ENCODE measurements at places on chromosomes 12 and 14.

DNA sequence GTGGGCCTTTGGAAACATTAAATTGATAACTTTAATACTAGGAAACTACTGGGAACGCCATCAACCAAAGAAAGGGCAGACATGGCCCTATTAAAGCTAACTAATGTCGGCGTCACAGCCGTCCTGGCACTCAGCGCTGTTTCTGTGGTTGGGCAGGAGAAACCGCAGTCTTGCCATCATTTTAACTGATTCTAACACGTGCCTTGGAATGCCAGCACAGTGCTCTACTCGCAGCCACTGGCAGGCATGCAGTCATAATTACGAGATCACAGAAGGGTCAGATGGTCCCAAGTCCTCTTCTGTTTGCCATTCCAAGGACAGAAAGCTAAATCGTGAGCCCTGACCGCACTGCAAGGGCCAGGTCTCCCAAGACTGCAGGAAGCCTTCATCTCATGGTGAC, 75.2 kb downstream of the RIMBP2 start:
- H3K36me3 ChIP-seq = no peaks in the 10 kb centered on the region
- H3K27ac ChIP-seq = no peak overlapping the region
- no peaks in the 10 kb centered on the region for H3K4me1 ChIP-seq
- no peak for DNase-seq

DNA sequence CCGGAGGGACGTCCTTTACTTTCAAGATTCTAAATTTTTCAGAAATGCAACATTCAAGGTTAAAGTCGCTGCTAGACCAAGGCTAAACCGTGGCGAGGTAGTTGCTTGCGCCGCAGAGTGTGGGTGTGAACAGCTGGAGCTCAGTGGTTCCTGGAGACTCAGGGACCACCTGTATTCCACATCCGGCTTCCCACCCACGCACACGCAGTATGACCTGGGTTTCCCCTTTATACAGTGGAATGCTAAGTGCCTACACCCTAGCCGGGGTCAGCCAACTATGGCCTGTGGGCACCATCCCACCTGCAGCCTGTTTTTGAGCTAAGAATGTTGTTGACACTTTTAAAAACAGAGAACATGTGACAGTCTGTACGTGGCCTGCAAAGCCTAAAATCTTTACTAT, 42.9 kb upstream of the TESC start:
- H3K4me3 ChIP-seq = no peak overlapping the region
- no peak for DNase-seq
- peaks cover 23% of the 10 kb centered on the region for H3K36me3 ChIP-seq
- no peak overlapping the region for H3K27ac ChIP-seq

DNA sequence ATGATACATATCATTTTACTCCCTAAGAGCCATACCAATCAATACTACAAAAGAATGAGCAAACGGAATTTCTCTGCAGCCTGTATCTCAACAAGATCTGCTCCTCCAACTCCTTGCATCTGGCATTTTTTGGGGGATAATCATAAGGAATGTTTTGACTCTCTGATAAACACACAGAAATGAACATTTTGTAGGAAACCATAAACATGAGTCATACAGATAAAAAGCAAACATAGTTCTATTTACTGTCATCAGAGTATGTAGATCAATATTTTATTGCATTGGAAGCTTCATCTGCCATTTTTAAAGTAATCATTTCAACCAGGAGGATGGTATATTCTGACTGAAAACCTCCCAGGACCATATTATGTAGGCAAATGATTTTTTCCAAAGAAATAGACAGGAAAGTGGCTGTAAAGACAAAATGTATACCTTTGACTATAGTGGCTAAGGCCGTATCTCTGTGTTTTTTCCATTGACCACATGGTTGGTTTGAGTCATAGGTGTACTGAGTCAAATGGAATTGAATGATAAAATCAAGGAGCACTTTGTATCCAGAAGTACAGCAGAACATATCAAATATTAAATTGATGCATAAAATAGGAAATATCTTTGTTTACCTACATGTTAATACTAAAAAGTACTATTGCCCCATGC, 32.4 kb upstream of the CD69 start:
- DNase-seq = no peak
- no peaks in the 10 kb centered on the region for H3K36me3 ChIP-seq
- no peak overlapping the region for H3K27ac ChIP-seq
- no peaks in the 10 kb centered on the region for H3K27me3 ChIP-seq

DNA sequence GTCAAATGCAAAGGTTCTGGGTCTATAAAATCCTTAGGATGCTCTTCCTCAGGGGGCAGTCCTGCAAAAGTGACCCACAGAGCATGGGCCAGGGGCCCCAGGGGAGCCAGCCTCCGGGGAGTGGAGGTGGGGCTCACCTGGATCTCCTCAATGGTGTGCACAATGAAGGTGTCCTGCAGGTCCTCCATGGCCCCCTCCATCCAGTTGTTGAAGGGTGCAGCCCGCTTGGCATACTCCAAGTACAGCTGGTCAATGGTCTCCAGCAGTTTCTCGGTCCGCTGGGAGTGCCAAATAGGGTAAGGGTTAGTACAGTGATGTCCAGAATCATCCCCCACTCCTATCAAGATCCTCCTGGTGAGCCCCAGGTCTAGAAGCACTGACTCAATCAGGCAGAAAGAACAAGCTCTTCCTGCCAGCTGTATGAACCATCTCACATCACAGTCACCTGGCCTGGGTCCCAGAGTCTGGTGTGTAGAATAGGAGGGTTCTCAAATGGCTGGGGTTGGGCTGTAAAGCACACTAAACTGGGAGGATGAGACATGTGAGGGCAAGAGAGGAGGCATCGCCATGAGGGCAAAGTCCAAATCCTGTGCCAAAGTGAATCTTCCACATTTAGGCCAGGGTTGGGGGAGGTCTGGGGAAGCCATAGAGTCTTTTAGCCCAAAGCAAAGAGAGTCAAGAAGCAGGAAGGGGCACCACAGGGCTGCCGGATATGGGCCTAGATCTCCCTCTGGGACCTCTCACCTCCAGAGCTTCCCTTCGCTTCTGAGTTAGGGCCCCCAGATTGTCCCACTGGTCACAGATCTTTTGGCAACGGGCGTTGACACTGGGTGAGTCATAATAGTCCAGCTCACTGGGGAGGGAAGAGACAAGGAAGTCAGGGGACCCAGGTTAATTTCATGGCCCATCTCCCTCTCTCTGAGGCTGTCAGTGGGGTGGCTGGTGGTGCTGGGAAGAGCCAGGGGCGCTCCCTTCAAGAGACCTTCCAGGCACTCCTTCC, 91.5 kb upstream of the ZFP36L1 start:
- H3K27ac ChIP-seq = no peak overlapping the region
- no peaks in the 10 kb centered on the region for H3K36me3 ChIP-seq
- H3K27me3 ChIP-seq = no peaks in the 10 kb centered on the region

GRCh38 chr12:4225571-4225970, 48.0 kb upstream of the CCND2 start:
- H3K4me1 ChIP-seq = peaks cover 10% of the 10 kb centered on the region
- DNase-seq = no peak
- no peaks in the 10 kb centered on the region for H3K36me3 ChIP-seq
- H3K4me3 ChIP-seq = no peak overlapping the region
- H3K27me3 ChIP-seq = no peaks in the 10 kb centered on the region

DNA sequence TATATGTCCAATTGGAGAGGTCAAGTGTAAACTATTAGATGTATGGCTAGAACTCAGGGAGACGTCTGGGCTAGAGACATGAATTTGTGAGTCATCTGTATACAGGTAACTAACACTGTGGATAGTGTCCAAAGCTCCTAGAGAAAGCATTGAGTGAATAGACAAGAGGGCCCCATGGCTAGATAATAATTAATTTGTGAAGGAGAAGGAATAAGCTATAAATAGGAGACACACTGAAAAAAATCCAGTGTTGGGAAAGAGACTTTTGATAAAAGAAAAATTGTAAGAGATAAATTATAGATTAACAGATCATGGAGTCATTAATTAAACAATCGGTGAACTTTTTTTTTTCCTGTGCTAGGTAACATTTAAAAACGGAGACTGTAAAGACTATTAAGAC, 326.6 kb upstream of the PRICKLE1 start:
- H3K4me3 ChIP-seq = no peak overlapping the region
- no peaks in the 10 kb centered on the region for H3K4me1 ChIP-seq
- DNase-seq = no peak
- H3K27me3 ChIP-seq = no peaks in the 10 kb centered on the region
- no peak overlapping the region for H3K27ac ChIP-seq

- no peaks in the 10 kb centered on the region for H3K36me3 ChIP-seq
- no peaks in the 10 kb centered on the region for H3K4me1 ChIP-seq
- H3K27ac ChIP-seq = no peak overlapping the region
- DNase-seq = no peak
- H3K4me3 ChIP-seq = no peak overlapping the region
Measured at GRCh38 chr14:77991128-77991772, 178.9 kb upstream of the NRXN3 start.

DNA sequence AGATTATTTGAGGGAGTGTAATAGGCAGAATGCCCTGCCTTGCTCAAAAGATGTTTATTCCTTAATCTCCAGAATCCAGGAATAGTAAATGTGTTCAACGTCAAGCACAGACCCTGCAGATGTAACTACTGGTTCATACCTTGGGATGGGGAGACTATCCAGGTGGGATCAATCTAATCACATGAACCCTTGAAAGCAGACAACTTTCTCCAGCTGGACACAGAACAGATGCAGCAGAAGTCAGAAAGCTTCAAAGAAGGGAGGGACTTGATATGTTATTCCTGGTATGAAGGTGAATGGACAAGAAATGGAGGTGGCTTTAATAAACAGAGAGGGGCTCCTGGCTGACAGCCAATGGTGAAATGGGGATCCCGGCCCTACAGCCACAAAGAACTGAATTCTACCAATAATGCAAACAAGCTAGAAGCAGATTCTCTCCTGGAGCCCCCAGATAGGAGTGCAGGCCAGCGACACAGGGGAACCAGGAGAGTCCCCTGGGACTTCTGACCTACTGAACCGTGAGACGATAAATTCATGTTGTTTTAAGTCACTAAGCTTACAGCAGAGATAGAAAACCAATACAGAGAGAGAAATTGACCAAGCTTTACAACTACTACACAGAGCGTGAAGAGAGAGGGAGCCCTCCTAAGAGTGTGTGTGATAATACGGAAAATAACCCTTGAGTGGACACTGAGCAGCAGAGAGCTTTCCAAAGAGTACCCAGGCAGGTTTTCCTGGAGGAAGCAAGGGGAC, 133.5 kb upstream of the TMEM132C start:
- H3K36me3 ChIP-seq = no peaks in the 10 kb centered on the region
- no peak overlapping the region for H3K27ac ChIP-seq
- H3K4me1 ChIP-seq = no peaks in the 10 kb centered on the region

DNA sequence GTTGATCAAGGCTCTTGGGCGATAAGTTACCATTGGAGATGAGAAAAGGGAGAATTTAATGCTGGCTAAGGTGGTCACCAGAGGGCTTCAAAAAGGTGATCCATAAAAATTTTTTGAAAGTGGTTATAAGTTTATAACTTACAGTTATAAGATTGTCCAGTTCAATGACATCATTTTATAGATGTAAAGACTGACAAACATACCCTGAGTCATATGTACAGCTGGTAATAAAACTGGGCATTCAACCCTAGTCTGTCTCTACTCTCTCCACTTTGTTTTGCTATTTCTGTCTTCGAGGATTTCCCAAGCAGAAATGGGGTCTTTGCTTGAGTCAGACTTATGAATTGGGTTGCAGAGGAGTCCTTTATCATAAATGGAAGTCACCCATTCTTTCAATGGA, 454.0 kb downstream of the SOX5 start:
- H3K27me3 ChIP-seq = no peaks in the 10 kb centered on the region
- no peak for DNase-seq
- H3K4me3 ChIP-seq = no peak overlapping the region
- H3K36me3 ChIP-seq = no peaks in the 10 kb centered on the region
- H3K4me1 ChIP-seq = no peaks in the 10 kb centered on the region

GRCh38 chr12:99706736-99707473, 59.4 kb downstream of the GARIN6 start:
- H3K4me3 ChIP-seq = no peak overlapping the region
- H3K27me3 ChIP-seq = no peaks in the 10 kb centered on the region
- no peak for DNase-seq
- H3K27ac ChIP-seq = no peak overlapping the region
- no peaks in the 10 kb centered on the region for H3K4me1 ChIP-seq

GRCh38 chr12:59861635-59862034, 265.8 kb downstream of the SLC16A7 start:
- H3K4me3 ChIP-seq = no peak overlapping the region
- no peaks in the 10 kb centered on the region for H3K36me3 ChIP-seq
- H3K27ac ChIP-seq = no peak overlapping the region
- H3K4me1 ChIP-seq = no peaks in the 10 kb centered on the region
- H3K27me3 ChIP-seq = no peaks in the 10 kb centered on the region

DNA sequence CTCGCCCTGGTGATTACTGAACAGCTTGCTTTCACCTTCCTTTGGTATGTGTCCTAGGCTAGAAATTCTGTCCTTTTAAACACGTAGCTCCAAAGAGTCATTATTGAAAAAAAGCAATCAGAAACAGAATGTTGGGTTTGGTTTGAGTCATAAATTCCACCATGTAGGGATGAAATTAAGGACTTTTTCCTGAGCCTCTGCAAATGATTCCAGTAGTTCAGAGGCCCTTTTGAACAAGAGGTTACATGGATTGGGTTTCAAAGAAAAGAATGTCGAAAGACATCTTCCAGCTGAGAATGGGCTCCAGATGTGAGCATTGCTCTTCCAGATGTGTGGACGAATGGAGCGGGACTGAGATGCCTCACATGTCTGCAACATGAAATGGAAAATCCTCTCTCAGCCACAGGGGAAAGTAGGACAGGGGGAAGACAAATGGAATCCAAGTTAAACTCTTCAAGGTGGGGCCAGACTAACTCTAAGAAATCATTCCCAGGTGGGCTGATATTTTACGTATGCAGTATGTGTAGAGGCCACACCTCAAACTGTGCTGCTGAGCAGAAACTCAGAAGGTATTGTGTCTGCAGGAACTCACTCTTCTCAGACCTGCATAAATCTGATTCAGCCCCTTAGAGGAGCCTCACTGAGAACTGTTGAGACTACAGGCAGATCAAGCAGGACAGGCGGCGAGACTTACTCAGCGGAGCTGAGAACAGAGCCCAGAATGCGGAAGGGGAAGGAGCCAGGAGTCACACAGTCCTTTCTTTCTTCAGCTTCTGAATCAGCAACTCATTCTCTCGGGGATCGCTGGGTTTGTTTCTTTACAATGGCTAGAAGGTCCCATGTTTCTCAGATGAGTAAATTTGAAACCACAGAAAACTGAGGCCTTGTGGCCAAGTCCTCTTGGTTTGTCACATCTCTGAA, 23.3 kb upstream of the EMP1 start:
- no peaks in the 10 kb centered on the region for H3K27me3 ChIP-seq
- no peaks in the 10 kb centered on the region for H3K36me3 ChIP-seq
- no peaks in the 10 kb centered on the region for H3K4me1 ChIP-seq
- H3K4me3 ChIP-seq = no peak overlapping the region
- peak; percentile 10 for DNase-seq

- no peak for DNase-seq
- H3K4me3 ChIP-seq = no peak overlapping the region
- H3K4me1 ChIP-seq = no peaks in the 10 kb centered on the region
- H3K27ac ChIP-seq = no peak overlapping the region
Measured at GRCh38 chr14:76678244-76678800, 82.9 kb upstream of the VASH1 start.

- H3K36me3 ChIP-seq = peaks cover 2% of the 10 kb centered on the region
- H3K27me3 ChIP-seq = no peaks in the 10 kb centered on the region
- H3K4me1 ChIP-seq = peaks cover 36% of the 10 kb centered on the region
Measured at GRCh38 chr12:57780284-57780897, 2.2 kb upstream of the TSFM start.
